Hair follicular keratinocyte (primary cell): ENCODE measurements at places on chromosomes 5 and 9. TPM values are rescaled to one million over a fixed set of nuclear protein-coding genes. Genes with fewer than 3 reads are reported as not detected.

The TAF11L6 gene
- total RNA-seq = not detected in 2 replicates

The TMEM250 gene
- 51.4 and 53.0 TPM in 2 replicates for total RNA-seq

The IL3 gene
- total RNA-seq = not detected in 2 replicates

The ADAMTS6 gene
- total RNA-seq = 22.0 and 24.4 TPM in 2 replicates

The SPATA31A3 gene
- not detected in 2 replicates for total RNA-seq

The IGIP gene
- total RNA-seq = 0.87 and 1.9 TPM in 2 replicates

The TAF11L7 gene
- total RNA-seq = not detected in 2 replicates

The POU5F2 gene
- total RNA-seq = 0.04 and 0.08 TPM in 2 replicates

The ARID3C gene
- total RNA-seq = 0.31 TPM in 1 of 2 replicates, not detected in the other

The EIF4EBP3 gene
- 6.4 and 7.2 TPM in 2 replicates for total RNA-seq

The TLX3 gene
- 0.23 TPM in 1 of 2 replicates, not detected in the other for total RNA-seq

The FOXI1 gene
- not detected in 2 replicates for total RNA-seq

The EDIL3 gene
- total RNA-seq = under 0.01 and 0.30 TPM in 2 replicates

The IL9 gene
- total RNA-seq = not detected in 2 replicates

The OR1J2 gene
- not detected in 2 replicates for total RNA-seq

The PCDHGA7 gene
- total RNA-seq = 0.11 and 0.86 TPM in 2 replicates

The ANKH gene
- 17.7 and 24.7 TPM in 2 replicates for total RNA-seq

The FLT4 gene
- total RNA-seq = 0.08 and 0.16 TPM in 2 replicates

The ANKRD20A1 gene
- not detected in 2 replicates for total RNA-seq

The C9 gene
- 0.08 TPM in 1 of 2 replicates, not detected in the other for total RNA-seq

The TMEM215 gene
- total RNA-seq = not detected in 2 replicates

The MRRF gene
- 32.1 and 39.8 TPM in 2 replicates for total RNA-seq

The TLR4 gene
- total RNA-seq = not detected in 2 replicates

The OLFM1 gene
- 1.2 TPM in 1 of 2 replicates, not detected in the other for total RNA-seq

The FST gene
- total RNA-seq = 223 and 230 TPM in 2 replicates

The KIF20A gene
- 13.8 and 45.5 TPM in 2 replicates for total RNA-seq

The TRPM6 gene
- total RNA-seq = 0.08 and 0.47 TPM in 2 replicates

The KCNMB1 gene
- total RNA-seq = not detected in 2 replicates

The ZBED3 gene
- total RNA-seq = 0.49 and 1.6 TPM in 2 replicates

The LPAR1 gene
- 21.4 and 29.0 TPM in 2 replicates for total RNA-seq

The PLAA gene
- total RNA-seq = 28.9 and 33.6 TPM in 2 replicates

The FRMPD1 gene
- total RNA-seq = under 0.01 TPM in 1 of 2 replicates, not detected in the other

The SLC6A7 gene
- total RNA-seq = not detected in 2 replicates

The IDNK gene
- 2.3 and 3.3 TPM in 2 replicates for total RNA-seq

The FNBP1 gene
- total RNA-seq = 7.1 and 13.3 TPM in 2 replicates

The IFNA21 gene
- not detected in 2 replicates for total RNA-seq

The KLF4 gene
- total RNA-seq = 5.8 and 8.3 TPM in 2 replicates

The SIT1 gene
- not detected in 2 replicates for total RNA-seq

The FOXD4 gene
- total RNA-seq = 0.08 and 0.65 TPM in 2 replicates
